ENCODE measurements at places on chromosomes 13 and 19. TPM values are rescaled to one million over a fixed set of nuclear protein-coding genes. Genes with fewer than 3 reads are reported as not detected.
A peak's percentile ranks its signal among the peaks of the same experiment; 100 is the strongest.

DNA sequence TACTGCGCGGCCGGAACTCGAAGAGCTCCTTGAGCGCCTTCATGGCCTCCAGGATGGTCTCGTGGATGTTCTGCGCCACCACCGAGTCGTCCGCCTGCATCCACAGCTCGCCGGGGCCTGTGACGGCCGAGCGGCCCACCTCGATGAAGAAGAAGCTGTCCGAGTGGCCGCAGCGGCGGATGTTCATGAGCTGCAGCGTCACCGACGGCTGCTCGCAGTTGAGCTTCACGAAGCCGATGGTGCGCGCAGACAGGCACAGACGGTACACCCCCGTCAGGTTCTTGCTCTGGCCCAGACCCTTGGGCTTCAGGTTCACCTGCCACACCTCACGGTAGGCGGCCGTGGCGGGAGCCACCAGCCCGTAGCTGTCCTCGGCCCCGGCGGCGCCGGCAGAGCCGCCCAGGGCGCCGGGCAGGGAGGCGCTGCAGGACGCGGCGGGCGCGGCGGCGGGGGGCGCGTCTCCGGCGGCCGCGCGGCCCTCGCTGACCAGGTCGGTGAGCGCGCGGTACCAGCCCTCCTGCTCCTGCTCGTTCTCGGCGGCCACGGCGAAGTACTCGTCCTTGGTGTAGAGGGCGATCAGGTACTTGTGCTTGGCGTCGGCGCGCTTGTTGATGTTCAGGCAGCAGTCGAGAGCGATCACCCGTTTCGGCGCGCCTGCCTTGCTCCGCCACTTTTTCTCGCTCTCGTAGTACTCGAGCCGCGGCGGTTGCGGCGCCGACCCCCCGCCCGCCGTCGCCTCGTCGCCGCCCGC lies 1.1 kb downstream of the IRS2 start:
- no peak for DNase-seq

DNA sequence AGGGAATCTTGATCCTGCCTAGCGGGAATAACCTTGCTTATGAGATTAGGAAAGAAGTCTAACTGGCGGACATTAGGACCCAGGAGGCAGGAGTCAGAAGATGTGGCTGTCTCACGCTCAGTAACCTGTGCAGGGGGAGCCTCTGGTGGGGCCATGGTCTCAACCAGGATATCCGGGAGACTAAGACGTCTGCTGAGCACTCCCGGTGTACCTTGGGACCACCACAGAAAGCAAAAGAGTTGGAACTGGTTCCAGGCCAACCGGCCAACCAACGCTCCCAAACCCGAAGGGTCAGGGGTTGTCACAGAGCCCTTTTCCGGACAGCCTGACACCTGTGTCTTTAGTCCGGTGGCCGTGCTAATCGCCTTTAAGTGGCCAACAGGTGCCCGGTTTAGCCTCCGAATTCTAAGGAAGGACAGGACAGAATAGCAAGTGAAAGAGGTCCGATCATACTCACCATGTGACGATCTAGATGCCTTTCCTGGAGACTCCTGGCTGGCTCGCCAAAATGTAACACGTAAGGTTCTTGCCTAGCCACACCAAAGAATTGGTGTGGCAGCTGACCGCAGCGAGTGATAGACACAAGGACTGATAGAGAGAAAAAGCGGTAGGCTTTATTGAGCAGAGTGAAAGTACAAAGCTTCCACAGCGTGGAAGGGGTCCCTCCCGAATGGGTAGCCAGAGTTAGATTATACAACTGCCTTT lies 103.9 kb upstream of the DIAPH3 start:
- DNase-seq = no peak

GRCh38 chr13:95647321-95647720 lies 2.8 kb upstream of the DZIP1 start:
- DNase-seq = no peak

- no peak for DNase-seq
Measured at GRCh38 chr13:23988546-23989122, 91.3 kb upstream of the C1QTNF9B start.

DNA sequence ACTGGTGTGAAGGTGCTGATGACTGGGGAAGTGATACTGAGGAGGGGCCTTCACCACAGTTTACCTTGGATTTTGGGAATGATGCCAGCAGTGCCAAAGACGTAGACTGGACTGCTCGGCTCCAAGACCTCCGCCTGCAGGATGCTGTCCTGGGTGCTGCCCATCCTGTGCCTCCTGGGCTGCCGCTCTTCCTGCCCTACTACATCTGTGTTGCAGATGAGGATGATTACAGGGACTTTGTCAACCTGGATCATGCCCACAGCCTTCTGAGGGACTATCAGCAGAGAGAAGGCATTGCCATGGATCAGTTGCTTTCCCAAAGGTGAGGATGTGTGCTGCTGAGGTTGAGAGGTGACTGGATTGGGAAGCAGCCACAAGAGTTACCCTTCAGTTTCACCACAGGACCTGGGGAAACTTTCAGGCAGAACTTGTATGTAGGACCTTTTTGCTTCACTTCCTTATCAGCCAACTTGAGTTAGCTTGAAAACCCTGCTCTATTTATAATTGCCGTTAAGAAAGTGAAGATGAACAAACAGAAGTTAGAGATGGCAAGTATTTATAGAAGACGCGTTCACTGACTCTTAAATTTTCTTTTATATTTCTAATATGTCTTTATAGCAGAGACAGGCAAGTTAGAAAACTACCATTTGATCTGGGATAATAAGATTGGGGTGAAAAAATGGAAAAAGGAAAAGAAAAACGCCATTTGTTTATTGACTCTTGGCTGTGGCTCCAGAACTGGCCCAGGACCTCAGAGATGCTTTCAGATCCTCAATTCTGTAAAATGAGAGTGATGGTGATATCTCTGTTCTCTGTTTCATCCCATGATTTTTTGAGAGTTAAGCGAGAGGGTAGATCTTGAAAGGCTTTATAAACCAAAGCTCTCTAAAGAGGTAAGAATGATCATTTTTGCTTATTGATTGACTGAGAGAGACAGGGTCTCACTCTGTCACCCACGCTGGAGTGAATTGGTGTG lies 5.3 kb downstream of the PDCD2L start:
- no peak for DNase-seq

DNA sequence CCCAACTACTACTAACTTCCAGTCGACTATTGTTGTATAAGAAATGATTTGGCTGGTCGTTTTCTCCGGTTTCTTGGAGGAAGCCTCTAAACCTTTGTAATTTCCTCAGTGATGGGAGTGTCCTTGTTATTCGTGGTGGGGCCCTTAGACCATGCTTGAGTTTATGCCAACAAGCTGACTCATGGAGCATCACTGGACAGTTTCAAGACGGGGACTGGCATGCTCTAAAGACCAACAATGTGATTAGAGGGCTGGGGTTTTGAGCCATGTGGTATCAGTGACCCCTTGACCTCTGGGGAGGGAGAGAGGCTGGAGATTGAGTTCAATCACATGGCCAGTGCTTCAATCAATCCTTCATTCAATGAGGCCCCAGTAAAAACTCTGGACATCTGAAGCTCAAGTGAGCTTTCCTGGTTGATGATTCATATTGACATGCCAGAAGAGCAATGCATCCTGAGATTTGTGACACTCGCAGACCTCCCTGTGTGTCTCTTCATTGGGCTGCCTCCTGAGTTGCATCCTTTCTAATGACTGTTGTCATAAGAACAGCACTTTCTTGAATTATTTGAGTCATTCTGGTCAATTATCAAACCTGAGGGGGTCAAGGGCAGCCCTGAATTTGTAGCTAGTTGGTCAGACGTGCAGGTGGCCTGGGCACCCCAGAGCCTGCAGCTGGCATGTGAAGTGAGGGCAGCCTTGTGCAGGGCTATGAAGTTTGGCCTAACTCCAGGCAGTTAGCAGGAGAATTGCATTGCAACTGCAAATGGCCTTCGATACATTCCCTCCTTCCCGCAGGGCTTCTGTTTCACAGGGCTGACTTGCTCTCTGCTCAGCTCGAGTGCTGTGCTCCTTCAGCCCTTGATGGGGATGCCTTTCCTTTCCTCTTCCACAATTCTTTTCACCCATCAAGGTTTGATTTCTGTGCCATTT lies 246.5 kb downstream of the FGF9 start:
- no peak for DNase-seq

GRCh38 chr13:25795277-25795676 lies 256.5 kb downstream of the SHISA2 start:
- no peak for DNase-seq

DNA sequence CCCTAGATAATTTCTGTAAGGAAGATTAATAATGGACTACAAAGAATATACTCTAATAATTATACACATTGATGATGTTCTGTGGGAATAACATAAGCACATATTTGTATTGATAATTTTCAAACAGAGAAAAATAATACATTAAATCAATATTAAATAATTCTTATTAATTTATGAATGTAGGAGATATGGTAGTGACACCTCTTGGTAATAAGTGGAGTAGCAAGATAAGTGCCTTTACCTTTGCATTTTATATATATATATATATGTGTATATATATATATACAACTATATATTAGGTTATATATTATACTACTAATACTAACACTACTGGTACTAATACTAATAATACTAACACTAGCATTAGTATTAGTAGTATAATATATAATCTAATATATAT lies 905.8 kb downstream of the SLITRK1 start:
- DNase-seq = no peak

- DNase-seq = no peak
Measured at GRCh38 chr13:76828316-76828741, 57.9 kb downstream of the KCTD12 start.

DNA sequence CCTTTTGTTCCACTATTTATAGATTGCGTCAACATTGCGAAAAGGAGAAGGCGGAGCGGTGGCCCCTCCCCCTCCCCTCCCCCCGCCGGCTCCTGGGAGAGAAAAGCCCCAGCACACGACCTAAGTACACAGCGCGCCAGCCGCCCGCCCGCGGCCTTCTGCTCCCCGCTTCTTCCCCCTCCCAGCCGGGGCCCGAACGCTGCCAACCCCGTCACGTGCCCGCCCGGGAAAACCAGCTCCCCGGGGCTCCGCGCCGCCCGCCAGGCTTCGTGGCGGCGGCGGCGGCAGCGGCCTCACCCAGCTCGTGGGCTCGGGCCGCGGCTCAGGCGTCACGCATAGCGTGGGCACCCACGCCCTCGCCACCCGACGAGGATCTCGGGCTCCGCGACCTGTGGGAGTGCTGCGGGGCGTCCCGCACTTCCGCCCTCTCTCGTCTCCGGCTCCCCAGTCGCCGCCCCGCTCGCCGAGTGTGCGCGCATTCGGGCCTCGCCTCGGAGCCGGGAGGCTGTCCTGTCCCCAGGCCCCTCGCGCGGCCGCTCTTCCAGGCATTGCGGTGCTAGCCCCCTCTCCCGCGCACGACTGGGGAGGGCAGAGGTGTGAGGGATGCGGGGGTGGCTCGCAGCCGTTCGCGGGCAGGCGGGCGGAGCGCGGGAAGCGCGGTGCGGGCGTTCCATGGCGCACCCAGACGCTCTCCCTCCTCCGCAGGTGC lies 110.5 kb downstream of the KCNRG start:
- peak; percentile 73 for DNase-seq

- DNase-seq = no peak
Measured at GRCh38 chr19:31103228-31103627, 246.0 kb downstream of the TSHZ3 start.

DNA sequence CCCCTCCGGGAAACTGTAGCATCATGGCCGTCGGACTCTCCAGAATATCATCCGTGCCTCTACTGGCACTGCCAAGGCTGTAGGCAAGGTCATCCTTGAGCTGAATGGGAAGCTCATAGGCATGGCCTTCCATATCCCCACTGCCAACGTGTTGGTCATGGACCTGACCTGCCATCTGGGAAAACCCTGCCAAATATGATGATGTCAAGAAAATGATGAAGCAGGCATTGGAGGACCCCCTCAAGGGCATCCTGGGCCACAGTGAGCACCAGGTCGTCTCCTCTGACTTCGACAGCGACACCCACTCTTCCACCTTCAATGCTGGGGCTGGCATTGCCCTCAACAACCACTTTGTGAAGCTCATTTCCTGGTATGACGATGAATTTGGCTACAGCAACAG lies 41.9 kb upstream of the CALM3 start:
- DNase-seq = no peak

DNA sequence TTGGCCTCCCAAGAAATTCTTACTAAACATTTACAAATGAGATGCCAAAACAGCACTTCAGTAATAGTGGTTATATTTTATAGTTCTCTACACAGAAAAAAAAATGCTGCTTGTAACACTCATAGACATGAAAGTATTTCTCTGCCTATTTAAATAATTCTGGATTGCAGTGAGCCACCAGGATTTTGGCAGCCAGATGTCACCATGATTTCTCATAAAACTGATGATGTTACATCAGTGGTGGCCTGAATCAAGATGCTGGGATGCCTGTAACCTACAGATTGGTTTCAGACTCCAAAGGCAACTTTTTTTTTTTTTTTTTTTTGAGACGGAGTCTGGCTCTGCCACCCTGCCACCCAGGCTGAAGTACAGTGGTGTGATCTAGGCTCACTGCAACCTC lies 2.7 kb upstream of the CAPS start:
- DNase-seq = no peak

- no peak for DNase-seq
Measured at GRCh38 chr13:77544355-77544754, 8.8 kb downstream of the SCEL start.

GRCh38 chr19:49301165-49301865 lies 23.7 kb downstream of the SLC6A16 start:
- DNase-seq = no peak

GRCh38 chr19:53947624-53948023 lies 15.1 kb upstream of the CACNG8 start:
- DNase-seq = no peak

GRCh38 chr13:106567474-106568298 lies at the start of gene ARGLU1:
ARGLU1 (minus strand) TSS chr13:106568137; CDS start chr13:106567919, 218 bp downstream.
- DNase-seq = peak; percentile 33

GRCh38 chr13:80783926-80784565 lies 443.1 kb upstream of the SPRY2 start:
- no peak for DNase-seq

GRCh38 chr13:62633448-62633847 lies 1217.8 kb upstream of the PCDH20 start:
- DNase-seq = no peak

DNA sequence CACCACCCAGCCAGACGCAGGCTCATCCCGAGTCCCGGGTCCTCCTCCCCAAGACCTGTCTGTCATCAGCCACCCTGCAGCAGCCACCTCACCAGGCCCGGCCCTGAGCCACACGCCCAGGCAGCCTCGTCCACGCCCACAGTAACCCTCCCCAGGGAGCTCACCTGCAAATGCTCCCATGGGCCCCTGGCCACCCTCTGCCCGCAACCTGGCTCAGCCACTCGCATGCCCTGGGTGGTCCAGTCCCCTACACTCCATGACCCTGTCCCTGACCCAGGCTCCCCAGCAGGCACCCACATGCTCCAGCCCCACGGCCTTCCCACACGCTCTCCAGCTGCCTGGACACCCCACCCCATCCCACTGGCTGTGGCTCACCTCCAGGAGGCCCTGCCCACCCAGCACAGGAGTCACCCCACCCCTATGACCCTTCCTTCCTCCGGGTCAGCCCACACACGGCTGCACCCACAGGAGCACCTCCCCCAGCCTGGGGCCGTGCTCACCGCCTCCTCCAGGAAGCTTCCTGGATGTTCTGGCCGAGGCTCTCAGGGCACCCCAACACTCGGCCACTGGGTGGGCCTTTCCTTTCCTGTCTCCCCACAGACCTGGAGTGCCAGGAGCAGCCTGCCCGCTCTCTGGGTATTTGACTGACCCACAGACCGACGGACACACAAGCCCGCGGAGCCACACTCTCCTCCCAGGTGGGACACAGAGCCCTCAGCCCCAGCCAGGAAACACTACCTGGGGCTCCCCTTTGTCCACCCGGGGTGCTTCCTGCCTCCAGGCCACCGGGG lies 3.6 kb downstream of the TMEM259 start:
- no peak for DNase-seq

FUT1 gene
- total RNA-seq = 6.0 TPM

WDR87 gene
- not detected for total RNA-seq

NLRP11 gene
- total RNA-seq = not detected

MADCAM1 gene
- 0.40 TPM for total RNA-seq

TECR gene
- 290 TPM for total RNA-seq

ZNF850 gene
- 0.79 TPM for total RNA-seq

Data from esophagus squamous epithelium (tissue), 5 donors.